ENCODE measurements at places on chromosomes 11 and 22.

DNA sequence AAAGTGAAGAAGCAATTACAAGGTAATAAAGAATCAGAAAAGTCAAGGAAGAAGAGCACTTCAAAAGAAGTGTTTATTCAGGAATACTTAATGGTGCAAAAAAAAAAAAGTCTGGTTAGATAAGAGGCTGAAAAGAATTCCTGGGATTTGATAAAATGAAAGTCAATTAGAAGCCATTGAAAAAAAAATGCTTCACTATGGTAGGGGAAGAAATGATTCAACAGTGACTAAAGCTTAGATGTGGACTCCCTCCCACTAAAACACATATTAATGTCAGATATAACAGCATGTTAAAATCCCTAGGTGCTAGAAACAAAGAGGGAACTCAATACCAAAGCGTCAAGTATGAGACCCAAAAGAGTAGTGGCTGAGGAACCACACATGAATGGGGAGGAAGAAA lies 335.3 kb upstream of the PITPNB start:
- DNase-seq: no peak

DNA sequence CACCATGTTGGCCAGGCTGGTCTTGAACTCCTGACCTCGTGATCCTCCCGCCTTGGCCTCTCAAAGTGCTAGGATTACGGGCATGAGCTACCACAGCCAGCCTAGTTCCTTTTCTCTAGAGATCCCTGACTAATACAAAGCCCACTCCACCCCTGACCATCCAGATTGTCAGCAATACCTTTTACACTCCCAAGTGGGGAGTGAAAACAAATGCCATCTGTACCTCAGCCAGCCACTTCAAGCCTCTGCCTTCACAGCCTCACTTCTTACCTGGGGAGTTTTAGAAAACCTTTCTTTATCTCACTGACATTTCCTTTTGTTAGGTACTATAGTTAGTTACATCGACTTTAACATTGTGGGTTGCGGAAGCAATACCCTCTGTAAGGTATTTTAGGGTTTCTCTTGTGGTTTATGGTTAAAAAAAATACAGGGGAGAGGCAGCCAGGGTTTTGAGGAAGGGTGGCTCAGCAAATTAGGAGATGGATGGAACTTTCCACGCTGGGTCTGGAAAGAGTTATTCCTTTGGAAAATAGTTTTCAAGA lies 8.9 kb downstream of the TOM1 start:
- no peak for DNase-seq

DNA sequence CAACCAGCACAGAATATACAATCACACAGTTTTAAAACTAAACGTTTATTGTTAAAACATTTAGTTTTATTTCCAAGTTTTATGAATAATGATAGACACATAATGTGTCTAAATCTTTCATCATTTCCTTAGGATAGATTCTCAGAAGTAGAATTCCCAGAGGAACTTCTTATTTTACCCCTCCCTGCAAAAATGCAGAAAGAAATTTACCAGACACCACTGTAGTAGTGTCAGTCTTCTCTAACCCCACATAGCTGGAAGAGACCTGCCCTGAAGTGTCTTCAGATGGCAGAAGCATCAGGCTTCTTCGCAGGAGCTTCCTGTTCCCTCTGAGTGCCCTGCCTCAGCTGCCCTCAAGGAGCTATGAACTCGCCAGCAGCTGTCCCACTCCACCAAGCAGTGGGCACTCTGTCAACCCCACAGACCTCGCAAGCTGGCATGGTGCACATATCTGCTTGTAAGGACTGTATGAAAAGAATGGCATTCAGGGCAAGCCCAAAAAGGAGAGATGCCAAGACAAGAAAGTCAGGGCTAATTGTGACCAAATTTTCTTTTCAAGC lies 28.5 kb upstream of the PAK1 start:
- DNase-seq: no peak

- DNase-seq: no peak
These were observed 1.2 kb upstream of the HSPA8 start for GRCh38 chr11:123062892-123063825.

DNA sequence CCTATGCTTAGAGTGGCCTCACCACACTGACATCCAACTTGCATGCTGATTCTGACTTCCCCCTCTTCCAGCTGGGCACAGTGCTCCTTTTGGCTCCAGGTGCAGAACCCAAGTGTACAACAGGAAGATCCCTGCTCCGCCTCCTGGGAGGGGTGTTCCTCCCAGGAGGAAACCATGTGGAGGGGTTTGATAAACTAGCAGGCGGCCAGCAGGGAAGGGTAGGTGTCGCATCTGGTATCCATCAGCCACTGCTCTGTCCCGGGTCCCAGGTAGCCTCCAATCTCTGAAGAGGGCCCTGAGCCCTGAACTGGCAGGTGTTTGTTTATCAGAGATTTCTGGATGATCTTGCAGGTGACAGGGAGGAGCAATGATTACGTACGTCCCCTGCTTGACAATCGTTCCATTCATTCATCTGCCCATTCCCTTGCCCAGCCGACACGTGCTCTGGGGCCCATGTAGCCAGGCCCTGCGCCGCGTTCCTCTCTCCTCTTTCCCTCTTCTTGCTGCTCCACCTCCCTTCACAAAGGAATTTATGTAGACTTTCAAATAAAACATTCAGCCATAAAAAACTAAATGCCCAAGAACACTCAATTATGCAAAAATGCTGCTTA lies 41.2 kb upstream of the MICAL2 start:
- no peak for DNase-seq
